ENCODE measurements at places on chromosomes 5 and 9.

- no peak for DNase-seq
Observed at GRCh38 chr5:167953151-167953798, 338.2 kb upstream of the WWC1 start.

DNA sequence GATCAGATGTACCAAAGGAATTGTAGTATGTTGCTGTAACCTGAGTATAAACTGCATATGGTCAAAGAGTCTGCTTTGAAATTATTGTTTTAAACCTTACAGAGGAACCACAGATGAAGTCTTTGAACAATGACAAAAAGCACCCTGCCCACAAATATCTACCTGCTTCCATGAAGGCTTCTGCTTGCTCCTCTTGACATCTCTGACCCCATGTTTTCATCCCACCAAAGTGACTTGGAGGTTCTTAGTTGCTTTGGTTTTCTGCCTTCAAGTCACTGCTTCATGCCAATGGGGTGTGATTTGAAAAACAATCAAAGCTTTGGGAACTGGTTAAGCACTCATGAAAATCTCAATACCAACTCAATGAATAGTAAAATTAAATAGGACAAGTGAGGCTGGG, 194.6 kb upstream of the ACTBL2 start:
- DNase-seq: no peak

DNA sequence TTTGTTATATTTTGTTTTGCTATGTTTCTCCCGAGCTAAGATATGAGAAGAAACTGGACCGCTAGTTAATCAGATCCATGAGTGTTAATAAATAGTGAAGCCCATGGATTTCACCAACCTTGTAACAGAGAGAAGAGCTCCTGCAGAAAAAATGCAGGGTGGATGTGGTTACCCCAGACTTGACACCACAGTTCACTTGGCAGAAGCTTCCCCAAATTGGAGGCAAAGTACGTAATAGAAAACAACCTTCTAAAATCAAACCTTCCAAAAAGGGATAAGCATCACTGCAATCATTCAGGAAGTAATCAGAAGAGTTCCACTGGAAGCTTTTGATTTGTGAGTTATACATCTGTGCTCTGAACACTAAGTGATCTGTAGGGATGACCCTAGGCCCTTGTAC, 267.5 kb downstream of the ACTL7B start:
- no peak for DNase-seq

DNA sequence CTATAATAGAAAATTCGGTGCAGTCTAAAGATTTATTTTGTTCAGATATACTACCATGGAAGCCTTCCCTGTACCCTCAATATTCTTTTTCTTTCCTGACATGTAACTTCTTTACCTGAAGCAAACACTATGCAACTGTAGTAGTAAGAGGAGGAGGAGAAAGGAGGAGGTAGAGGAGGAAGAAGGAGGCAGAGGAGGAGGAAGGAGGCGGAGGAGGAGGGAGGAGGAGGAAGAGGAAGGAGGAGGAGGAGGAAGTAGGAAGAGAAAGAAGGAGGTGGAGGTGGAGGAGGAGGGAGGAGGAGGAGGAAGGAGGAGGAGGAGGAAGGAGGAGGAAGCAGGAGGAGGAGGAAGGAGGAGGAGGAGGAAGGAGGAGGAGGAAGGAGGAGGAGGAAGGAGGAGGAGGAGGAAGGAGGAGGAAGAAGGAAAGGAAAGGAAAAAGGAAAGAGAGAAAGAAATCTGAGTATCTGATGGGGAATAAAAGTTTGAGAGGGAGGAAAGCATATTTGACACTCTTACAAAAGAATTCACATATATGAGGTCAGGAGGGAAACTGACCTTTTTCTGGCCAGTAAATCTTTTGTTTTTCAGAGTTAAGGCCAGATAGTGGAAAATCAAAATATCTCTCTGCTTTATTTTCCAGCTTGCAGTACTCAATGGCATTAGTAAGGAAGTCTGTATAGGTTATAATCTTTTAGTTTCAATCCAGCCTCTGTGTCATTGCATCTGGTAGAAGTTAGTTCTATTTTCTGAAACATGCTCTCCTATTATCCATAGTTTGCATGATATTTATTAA, 114.5 kb upstream of the LPAR1 start:
- DNase-seq: no peak

DNA sequence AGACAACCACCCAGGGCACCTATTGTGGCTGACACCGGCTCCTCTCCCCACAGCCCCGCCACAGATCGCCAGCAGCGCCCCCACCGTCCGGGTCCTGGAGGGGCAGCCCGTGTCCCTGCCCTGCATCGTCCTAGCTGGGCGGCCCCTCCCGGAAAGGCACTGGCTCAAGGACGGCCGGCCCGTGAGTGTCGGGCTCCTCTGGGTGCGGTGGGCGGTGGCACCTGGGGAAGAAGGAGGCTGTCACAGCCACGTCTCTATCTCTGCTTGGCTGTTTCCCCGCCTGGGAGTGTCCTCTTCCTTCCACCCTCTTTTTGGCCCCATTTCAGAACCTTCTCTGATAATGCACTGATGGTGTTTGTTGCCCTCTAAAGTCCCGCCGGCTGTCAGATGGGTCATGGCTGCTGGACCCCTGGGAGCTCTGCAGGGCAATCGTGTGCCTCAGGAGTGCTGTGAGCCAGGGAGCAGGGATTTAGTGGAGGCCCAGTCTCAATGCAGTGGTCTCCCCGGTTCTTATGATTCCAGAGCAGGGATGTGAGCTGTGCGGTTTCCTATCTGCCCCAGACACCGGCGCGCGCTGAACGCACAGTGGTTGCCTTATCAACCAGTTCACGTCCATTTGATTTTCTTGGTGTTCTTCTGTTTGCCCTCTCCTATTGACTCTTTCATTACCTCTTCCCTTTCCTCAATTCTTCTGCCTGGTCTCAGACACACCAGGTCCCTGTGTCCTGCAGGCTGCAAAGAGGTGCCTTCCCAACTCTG, 55.3 kb downstream of the HMCN2 start:
- no peak for DNase-seq

GRCh38 chr5:102903074-102903871, 148.2 kb downstream of the PAM start:
- DNase-seq: no peak

DNA sequence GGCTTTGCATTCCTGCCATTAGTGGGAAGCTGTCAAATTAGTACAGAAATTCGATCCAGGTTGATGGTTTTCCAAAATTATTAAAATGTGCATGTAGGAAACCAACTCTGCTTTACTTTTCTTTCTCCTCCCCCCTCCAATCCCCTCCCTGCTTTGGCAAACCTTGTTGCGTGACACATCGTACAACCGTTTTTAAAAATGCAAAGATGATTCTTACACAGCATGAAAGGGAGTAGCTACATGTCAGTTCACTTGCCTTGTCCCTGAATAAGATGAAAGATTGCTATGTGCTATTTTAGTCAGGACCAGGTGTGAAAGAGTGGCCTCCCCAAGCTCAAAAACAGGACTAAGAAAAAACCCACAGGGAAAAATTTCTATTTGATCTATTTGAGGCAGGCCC, 11.7 kb downstream of the SNCAIP start:
- no peak for DNase-seq

DNA sequence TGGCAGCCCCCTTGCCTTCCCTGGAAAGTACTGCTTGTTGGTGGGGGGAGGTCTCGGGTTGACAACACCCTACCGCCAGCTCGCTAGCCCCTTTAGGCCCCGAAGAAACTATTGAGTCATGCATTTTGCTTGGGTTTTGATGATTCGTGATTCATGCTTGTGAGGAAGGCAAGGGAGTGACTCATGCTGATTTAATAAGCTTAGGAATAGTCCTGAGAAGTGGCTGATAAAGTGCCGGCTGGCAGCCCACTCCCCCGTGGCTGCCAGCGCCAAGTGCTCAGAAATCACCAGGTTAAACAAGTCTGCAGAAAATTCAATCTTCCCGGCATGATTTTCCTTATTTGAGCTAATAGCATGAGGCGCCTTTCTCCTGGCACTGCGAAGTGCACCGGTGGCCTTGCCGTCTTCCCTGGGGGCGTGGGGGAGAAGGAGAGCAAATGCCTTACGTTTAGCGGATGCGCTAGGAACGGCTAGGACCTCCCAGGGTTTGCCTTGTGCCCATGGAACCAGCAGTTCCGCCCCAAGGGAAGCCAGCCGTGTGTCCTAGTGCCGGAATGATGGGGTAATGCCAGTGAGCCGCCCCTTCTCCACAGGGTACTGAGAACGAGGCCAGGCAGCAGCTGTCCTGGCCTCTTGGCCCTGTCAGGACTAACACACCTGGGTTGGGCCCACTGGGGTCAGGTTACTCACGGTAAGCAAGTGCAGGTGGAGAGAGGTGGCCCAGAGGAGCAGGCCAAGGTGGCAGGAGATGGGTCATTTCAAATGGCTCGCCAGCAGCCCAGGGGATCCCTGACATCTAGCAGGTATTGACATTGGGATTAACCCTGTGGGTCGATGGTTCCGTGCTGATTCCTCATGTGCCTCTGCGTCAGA, 151.9 kb downstream of the MACROH2A1 start:
- DNase-seq: peak; percentile 90

DNA sequence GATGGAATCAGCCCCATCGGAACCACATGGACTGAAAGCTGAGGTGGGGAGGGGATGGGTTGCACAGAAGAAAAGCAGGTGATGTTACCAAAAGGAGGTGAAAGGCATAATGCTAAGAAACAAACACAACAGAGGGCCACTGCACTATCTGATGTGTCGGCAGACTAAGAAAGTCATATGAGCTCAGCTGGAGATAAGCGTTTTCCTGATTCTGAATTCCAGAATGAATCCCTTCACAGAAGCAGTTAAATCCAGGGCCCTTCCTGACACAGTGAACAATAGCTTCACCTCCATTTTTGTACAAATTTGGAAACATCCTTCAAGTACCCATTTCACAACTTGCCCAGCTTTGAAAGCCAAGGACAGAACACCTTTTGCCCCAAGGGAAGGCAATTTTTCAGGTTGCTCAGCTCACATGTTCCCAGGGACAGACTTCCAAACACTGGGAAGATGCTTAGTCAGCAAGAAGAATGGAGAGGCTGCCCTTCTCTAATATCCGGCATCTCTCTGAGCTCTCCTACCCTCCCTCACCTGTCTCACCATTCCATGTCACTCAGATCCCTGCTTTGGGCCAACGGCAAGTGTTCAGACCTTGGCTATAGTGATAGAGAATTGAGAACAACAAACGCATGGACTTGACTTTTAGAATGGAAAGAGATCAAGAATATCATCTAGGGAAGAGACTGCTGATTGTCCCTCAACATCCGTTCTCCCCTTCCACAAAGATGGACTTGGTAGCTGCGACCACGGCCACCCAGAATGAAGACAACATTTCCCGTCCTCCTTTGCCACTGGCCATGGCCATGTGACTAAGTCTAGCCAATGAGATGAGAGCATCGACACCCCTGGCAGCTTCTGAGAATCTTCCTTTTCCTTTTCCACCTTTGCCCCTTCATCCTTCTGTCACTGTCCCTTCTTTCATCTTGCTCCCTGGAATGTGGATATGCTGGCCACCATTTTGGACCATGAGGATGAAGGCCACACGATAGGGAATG, 68.6 kb upstream of the IL17B start:
- DNase-seq: no peak

- DNase-seq: no peak
Observed at GRCh38 chr9:123378025-123378424, 22.0 kb downstream of the CRB2 start.

DNA sequence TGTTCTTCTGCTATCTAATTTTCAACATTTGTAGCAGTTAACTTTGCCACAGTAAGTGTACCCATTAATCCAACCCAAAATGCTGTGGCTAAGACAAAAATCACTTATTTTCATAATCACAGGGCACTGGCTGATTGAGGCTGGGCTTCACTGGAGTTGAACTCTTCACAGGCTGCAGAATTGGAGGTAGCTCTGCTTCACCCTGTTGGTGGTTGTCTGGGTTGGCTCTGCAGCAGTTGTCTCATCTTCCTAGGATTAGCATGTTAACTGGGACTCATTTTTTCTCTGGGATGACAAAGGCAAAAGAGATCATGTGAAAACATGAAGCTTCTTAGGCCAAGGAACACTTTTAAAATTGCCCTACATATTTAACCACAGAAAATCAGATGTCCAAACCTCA, 518.9 kb downstream of the TLR4 start:
- no peak for DNase-seq

DNA sequence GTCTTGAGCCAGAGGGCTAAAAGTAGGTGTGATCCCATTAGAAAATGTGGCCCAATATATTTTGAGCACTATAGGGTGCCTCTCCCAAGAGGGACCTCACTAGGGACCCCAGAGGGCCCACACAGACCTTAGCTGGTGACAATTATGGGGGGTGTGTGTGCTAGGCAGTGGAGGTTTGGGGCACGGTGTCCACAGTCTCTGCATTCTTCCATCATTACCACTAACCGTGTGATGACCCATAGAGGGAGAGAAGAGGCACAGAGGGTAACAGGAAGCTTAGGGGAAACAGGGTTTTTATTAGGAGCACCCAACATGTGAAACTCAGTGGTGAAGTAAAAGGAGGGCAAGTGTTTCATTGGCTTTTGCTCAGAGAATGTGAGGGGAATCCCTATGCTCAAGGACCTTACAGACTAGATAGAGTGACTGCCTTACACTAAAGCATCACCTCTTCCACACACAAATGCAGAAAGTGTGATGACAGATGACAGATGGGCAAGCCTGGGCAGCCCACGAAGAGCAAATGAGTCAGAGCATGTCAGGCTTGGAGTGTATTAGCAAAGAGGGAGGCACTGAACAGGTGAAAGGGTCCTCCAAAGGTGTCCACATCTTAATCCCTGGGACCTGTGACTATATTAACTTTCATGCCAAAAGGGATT, 2.5 kb upstream of the ACTL7A start:
- no peak for DNase-seq

GRCh38 chr5:53298841-53299240, 181.6 kb upstream of the FST start:
- DNase-seq: no peak
